ENCODE measurements at places on chromosomes 13 and 19. TPM values are rescaled to one million over a fixed set of nuclear protein-coding genes. Genes with fewer than 3 reads are reported as not detected.

- DNase-seq, result no peak
Measured at GRCh38 chr13:61187471-61187870, 228.2 kb downstream of the PCDH20 start.

The NCR1 gene
- total RNA-seq, result not detected

DNA sequence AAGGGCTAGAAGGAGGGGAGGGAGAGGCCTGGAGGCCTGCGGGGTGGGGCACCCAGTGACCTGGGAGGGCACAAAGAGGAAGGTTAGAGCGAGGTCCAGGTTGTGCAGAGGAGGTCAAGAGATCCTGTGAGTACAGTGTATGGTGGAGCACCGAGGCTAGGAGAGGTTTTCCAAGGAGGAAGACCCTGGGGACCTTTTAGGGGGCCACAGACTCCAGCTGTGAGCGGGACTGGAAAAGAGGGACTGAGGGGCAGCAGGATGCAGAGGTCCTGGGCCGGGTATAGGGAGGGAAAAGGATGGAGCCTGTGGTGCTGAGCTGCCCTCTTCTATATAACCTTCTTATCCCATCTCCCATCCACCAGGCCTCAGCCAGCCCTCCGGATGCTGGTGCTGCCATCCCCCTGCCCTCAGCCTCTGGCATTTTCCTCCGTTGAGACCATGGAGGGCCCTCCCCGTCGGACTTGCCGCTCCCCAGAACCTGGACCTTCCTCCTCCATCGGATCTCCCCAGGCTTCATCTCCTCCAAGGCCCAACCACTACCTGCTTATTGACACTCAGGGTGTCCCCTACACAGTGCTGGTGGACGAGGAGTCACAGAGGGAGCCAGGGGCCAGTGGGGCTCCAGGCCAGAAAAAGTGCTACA lies 863 bp downstream of the ZNF581 start:
- no peak for DNase-seq

GRCh38 chr19:13398780-13399726 lies 107.2 kb downstream of the CACNA1A start:
- DNase-seq, result no peak

DNA sequence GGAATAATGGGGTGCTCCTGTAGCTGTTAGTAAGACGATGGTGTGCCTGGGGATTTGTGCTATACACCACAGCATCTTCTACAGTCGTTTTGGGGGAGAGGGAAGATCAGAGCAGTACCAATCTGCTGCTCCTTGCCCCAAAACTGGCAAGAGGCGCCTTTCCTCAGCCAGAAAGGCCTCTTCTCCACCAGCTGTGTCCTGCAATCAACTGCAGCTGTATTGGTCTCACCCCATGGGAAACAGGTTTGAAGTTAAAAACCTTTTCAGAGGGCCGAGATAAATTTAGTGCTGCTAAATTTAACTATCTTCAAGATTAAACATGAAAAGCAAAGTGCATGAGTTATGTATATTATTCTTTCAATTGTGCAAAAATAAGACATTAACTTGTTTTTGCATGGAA lies 1.2 kb upstream of the RNASEH2B start:
- no peak for DNase-seq

GRCh38 chr19:42293948-42294347 lies 8.0 kb upstream of the PRR19 start:
- DNase-seq, result no peak

DNA sequence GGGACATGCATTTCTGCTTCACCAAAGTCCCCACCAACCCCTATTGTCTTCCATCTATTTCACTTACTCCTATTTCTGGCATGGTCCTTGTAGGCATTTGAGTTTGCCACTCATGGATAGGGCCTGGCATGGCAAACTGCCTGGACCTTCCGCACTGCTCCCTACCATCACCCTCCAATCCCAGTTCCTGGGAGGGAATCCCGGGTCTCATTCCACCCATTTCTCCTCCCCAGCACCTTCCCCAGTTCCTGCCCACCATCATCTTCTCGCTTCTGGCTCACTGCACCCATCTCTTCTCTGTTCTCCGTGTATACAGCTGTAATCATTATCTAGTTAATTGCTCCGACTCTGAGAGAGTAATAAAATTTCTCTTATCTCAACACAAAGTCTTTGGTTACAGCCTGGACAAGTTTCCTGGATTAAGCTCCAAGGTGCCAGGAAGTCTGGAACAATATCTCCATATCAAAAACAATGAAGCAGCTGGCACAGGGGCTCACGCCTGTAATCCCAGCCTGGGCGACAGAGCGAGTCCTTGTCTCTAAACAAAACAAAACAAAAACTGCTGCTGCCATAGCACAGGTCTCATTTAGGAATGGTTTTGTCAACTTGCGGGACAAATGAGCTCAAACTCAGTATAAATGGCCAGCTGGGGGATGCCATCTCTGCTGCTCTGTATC lies 17.0 kb upstream of the COX7A1 start:
- DNase-seq, result no peak

GRCh38 chr13:73865027-73865426 lies 269.2 kb downstream of the KLF12 start:
- no peak for DNase-seq

The OR7D2 gene
- 0.05 TPM for total RNA-seq

DNA sequence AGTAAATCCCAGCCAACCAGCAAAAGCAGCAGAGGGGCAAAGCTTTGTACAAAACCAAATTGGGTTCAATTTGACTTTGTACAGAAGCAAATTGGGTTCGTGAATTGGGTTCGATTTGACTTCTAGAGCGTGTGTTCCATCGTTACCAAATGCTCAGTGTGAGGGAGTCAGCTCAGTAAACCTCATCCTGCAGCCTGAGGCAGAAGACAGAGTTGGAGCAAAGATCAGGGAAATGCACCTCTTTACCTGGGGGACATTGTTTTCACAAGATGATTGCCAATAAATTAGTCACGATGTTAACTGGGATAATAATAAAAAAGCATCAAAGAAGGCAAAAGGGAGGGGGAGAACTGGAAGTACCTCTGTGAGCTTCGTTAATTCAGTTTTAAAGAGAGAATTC lies 1.5 kb downstream of the RAB20 start:
- DNase-seq, result no peak

The NLRP11 gene
- not detected for total RNA-seq

- DNase-seq, result no peak
Measured at GRCh38 chr19:15288146-15288963, 44.0 kb downstream of the BRD4 start.

DNA sequence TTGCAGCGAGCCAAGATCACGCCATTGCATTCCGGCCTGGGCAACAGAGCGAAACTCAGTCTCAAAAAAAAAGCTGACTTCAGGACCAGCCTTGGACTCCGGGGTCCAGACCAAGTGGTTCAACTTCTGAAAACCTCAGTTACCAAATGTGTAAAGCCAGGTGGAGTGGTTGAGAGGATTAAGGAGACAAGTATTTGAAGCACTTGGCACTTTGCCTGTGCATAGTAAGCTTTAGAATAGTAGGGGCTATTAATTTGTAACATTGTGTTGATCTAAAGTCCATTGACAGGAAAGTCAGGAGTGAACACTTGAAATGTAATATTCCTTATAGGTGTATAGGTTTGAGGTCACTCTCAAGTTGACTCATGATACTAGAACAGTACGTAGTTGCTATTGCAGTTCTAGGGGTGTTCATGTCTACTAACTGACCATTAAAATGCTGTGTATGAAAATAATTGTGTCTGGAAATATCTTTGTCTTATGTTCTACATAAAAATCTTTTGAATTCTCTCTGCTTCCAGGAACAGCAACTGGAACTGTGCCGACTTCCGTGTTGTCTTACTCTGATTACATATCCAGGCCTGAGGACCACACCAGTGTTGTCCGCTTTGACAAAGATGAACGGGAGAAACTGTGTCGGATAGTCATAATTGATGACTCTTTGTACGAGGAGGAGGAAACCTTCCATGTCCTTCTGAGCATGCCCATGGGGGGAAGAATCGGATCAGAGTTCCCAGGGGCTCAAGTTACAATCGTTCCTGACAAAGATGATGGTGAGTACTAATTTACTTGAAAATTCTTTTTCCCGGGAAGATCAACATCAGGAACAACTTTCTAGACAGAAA lies 97.4 kb downstream of the FREM2 start:
- no peak for DNase-seq

- DNase-seq, result no peak
Measured at GRCh38 chr19:1822210-1822609, 10.1 kb upstream of the ATP8B3 start.
